SK-N-SH treated with all-trans-retinoic acid at 6 μM for 48 hours (cell line): ENCODE measurements at places on chromosomes 4 and X.

DNA sequence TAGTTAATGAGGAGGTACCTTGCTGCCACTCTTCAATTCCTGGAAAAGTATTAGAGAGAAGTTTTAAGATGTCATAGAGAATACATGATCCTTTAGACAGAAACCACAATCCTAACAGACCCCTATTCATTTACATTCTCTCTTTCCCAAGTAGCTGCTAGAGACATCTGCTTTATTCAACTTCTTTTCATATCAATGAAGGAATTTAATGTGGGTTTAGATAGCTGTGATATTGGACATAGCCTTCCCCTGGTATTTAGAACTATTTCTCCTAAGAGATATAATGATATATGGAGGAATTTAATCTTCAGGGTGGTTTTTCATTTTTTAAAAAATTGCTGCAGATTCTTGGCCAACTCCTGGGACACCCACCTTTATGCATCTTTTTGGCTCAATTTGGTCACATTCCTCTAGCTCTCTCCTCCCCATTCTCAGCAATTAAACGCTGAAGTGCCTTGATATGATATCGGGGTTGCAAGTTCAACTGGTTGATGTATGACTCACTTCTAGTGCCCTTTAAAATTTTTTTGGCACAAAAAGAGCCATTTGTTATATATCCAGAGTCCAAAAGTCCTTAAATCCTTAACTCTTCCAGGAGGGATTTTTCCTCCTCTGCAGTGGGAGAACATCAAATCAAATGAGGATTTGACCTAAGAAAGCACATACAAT is 57.6 kb downstream of the DOCK11 start:
- peak; percentile 62 for ATAC-seq

DNA sequence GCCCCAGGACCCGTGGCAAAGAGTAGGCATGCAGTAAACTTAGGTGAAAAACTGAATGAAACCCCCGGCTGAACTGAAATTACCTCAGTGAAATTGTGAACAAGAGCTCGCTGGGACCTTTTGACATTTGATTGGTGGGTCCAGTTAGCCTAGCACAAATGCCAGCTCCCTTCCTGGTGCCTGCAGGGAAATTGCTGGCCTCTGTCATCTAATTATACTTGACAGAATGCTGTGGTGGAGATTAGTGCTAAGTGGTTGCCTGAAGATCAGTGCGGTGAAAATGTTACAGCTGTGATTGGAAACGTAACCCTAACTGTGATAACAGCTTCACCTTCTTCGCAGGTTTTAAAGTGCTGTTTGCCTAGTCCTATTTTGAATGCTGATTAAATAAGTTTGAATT is 43.0 kb downstream of the ADD1 start:
- peak; percentile 91 for ATAC-seq

DNA sequence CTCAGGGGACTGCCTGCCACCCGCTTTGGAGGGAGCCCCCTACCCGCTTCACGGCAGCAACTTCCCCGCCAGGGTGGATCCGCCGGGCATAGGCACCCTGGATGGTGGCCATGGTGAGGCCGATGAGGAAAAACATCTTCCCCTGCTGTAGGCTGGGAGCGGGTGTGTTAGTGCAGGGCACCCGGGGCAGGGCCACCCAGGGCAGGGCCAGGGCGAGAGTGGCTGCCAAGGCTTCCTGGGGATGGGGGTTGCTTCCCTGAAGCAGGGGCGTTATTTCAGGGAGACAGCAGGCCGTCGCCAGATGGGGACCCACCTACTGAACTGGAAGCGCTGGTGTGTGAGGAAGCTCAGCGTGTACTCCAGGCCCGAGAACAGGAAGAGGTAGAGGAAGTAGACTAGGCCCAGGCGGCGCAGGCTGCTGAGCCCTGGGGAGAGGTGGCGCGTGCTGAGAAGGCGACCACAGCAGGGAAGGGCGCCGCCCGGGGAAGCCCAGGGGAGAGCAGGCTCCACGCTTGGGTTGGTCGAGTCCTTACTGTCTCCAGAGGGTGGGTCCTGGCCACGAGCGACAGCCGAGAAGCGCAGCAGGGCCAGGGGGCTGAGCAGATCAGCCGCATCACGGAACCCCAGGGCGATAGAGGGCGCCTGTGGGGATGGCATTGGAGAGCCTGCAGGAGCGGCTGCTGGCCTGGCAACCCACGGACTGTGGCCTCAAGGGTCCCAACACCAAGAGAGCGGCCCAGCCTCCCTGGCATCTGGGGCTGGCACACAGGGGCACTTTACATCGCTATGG is 31.5 kb downstream of the NOP14 start:
- ATAC-seq: no peak

DNA sequence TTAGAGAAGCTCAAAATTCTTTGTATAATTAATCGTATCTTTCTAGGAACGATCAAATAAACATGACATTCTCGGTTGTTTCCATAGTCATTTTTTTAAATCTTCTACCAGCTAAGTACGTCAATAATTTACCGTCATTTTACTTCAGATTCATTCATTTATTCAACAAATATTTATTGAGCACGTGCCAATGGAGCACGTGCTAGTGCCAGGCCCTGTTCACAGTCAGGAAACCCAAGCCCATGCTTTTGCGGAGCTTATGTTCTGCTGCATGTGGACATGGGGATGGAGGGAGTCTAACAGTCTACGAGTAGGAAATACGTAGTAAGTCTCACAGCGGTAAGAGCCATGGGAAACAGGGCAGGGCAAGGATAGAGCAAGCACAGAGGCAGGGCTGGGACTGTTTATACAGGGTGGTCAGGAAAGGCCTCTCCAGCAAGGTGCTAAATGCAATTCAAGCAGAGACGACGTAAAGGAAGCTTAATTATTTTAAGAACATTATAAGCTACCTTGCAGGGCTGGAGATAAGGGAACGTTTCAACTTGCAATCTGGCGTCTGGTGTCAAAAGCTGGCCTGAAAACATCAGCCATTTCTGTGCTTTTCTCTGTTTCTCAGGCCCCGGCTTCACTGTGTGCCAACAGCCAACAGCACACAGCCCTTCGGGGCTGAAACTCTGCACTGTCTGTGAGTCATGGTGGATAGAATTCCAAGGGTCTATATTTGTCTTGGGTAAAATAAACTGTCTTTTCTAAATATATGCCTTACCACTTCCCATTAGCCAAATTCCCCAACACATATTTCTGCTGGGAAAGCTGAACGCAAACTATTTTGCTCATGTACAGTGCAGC is 517.1 kb upstream of the ZFP42 start:
- ATAC-seq: peak; percentile 87

DNA sequence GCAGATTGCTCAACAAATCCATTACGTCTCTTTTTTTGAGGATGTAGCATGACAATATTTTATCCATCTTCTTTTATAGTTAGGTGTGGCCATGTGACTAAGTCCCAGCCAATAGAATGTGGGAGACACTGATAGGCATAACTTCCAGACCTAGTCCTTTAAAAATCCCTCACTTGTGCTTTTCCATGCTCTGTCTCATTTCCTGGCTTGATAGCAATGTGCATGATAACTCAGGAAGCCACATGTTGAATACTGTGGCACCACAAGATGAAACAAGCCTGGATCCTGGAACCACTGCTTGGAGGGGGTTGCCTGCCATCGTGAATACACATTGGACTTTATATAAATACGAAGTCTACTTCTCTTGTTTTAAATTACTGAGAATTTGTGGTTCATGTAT is 184.0 kb upstream of the NEIL3 start:
- ATAC-seq: no peak

- peak; percentile 21 for ATAC-seq
These were observed 839 bp downstream of the STK26 start for GRCh38 chrX:132023896-132024386.

GRCh38 chr4:1096841-1097240 is 16.5 kb downstream of the RNF212 start:
- ATAC-seq: no peak

DNA sequence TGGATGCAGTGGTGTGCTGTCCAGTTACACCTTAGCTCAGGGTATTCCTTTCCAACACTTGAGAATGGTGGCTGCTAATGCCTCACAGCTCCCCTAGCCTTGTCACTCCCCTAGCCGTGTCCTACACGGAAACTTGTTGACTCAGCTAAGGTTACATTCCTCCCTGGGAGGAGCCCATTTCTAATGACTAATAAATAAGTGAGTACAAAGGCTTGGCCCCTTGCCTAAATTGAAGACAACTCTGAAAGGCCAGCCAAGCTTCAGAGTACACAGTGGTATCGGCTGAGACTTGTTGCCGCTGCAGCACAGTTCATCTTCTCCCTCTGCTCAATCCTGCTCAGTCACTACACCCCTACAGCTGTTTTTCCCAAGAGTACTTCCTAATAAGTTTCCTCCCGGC is 21.2 kb upstream of the SLC25A31 start:
- peak; percentile 91 for ATAC-seq
